ENCODE measurements at places on chromosomes 5 and 9. TPM values are rescaled to one million over a fixed set of nuclear protein-coding genes. Genes with fewer than 3 reads are reported as not detected.

The ZNF879 gene
- total RNA-seq, result 0.39 TPM

The SUSD3 gene
- total RNA-seq, result 0.79 TPM

The UGT3A1 gene
- not detected for total RNA-seq

The NR2F1-AS1 gene
- 3.8 TPM for total RNA-seq

The MTREX gene
- 50.1 TPM for total RNA-seq

The CKMT2 gene
- total RNA-seq, result not detected

The FBP1 gene
- not detected for total RNA-seq

The PCDHA4 gene
- 1.8 TPM for total RNA-seq

The KLF4 gene
- total RNA-seq, result 14.2 TPM

The ATP10B gene
- not detected for total RNA-seq

The AK8 gene
- total RNA-seq, result 0.89 TPM

The DOCK2 gene
- 3.5 TPM for total RNA-seq

The HEMGN gene
- not detected for total RNA-seq

The PHF24 gene
- 0.07 TPM for total RNA-seq

The ZNF608 gene
- total RNA-seq, result 0.40 TPM

The SHOC1 gene
- not detected for total RNA-seq

The CTNND2 gene
- not detected for total RNA-seq

The ADAMTSL2 gene
- not detected for total RNA-seq
